Lung (tissue), 17 donors: ENCODE measurements at places on chromosomes 1 and 21.

GRCh38 chr1:199269241-199269640 lies 630.4 kb downstream of the PTPRC start:
- no peak for DNase-seq

GRCh38 chr1:21854090-21854750 lies 42.2 kb downstream of the LDLRAD2 start:
- no peak for DNase-seq

GRCh38 chr1:56550859-56551188 lies 28.5 kb downstream of the PLPP3 start:
- DNase-seq: no peak

DNA sequence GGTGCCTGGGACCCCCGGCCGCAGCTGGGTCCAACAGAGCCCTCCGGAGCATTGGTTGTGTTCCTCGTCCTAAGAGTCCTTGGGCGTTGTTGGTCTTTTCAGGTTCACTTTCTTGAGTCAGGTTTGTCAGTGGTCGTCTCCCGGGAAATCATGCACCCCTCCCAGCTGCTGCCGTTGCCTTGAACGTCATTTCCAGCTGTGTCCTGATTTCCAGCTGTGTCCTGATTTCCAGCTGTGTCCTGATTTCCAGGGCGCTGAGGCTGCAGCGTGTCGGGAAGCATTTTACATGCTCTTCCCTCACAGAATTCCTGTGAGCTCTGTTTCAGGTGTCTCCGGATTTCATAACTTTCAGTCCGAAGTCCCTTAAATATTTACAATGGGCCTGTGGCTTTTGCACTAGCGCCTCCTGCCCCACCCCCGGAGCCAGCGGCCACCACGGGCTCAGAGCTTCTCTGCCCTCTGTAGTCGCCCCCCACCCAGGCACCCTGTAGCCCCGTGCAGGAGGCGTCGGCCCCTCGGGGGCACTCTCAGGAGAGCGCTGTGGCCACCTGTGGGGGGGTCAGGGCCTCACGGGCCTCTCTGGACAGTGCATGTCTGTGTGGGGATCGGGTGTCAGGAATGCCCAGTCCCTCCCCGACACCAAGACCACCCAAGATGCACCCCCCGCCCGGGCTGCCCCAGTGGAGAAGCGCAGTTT lies 66.7 kb downstream of the COL18A1 start:
- DNase-seq: peak; percentile 79

DNA sequence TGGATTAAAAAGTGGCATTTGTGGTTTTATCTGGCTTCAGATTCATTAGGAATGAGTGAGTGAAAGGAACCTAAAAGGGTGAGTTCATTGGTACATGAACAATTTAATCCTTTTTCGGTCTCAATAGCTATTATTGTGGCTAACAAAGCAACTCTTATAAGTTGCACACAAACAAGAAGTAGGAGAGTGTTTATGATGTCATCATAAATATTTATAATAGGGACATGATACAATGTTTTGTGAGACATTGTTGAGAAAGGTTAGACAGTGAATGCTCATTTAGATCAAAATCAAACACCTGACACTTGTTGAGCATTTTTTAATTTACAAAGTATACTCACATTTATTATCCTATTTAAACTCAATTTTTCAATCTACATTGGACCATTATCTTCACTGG lies 363.4 kb downstream of the PDE4B start:
- DNase-seq: no peak

DNA sequence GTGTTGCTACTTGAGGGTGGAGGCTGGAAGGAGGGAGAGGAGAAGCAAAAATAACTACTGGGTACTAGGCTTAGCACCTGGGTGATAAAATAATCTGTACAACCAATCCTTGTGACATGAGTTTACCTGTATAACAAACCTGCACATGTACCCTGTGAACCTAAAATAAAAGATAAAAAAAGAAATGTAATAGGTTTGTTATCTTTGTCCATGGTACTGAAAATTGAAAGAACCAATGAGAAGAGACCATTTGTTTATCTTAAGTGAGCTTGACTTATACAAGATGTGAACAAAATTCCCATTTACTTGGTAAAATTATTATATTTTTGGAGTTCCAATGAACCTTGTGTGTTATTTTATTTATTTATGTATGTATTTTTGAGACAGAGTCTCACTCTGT lies 11.1 kb upstream of the USP25 start:
- no peak for DNase-seq

- peak; percentile 9 for DNase-seq
Measured at GRCh38 chr21:46005081-46005480, 23.5 kb downstream of the COL6A1 start.

- DNase-seq: no peak
Measured at GRCh38 chr1:119791377-119791776, 19.9 kb downstream of the REG4 start.

- DNase-seq: no peak
Measured at GRCh38 chr21:34715985-34716596, 47.3 kb downstream of the CLIC6 start.

DNA sequence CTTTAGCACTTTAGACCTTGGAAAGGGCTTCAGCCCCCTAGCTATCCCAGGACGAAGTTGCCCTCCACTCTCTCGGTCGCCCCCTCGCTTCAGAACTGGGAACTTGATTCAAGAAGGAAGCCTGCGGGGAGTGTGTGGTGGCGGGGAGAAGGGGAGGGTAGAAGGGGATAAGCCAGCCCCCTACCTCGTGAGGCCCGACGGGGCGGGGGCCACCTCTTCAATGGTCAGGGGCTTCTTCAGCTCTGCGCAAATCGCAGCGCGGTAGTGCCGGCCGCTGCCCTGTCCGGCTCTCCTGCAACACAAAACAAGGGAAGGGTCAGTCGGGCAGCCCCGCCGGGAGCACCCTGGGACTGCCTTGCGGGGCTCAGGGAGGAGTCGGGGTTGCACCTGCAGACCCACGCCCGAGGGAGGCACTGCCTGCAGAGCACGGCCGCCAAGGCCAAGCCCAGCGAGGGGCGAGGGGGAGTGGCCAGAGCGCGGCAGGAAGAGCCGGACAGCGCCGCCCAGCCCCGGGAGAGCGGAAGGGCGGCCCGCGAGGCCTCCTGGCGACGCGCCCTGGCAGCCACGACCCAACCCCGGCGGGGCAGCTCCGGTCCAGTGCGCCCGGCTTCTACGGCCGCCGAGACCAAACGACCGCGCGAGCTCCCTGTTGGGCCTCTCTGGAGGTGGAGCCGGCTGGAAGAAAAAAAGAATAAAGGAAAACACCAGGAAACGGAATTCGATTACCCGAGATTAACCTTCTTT lies 56.2 kb upstream of the RASAL2 start:
- DNase-seq: peak; percentile 84

DNA sequence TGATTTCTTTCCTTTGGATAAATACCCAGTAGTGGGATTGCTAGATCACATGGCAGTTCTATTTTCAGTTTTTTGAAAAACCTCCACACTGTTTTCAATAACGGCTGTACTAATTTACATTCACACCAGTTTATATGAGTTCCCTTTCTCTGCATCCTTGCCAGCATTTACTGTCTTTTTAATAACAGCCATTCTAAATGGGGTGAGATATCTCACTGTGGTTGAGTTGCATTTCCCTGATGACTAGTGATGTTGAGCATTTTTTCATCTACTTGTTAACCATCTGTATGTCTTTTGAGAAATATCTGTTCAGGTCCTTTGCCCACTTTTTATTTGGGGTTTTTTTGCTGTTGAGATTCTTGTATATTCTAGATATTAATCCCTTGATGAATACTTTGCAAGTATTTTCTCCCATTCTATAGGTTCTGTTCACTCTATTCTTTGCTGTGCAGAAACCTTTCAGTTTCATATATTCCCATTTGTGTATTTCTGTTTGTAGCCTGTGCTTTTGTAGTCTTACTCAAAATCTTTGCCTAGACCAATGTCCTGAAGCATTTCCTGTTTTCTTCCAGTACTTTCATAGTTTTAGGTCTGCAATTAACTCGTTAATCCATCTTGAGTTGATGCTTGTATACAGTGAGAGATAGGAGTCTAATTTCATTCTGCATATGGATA lies 7.3 kb downstream of the HENMT1 start:
- no peak for DNase-seq

GRCh38 chr1:99306644-99307043 lies 42.4 kb downstream of the PLPPR4 start:
- no peak for DNase-seq

DNA sequence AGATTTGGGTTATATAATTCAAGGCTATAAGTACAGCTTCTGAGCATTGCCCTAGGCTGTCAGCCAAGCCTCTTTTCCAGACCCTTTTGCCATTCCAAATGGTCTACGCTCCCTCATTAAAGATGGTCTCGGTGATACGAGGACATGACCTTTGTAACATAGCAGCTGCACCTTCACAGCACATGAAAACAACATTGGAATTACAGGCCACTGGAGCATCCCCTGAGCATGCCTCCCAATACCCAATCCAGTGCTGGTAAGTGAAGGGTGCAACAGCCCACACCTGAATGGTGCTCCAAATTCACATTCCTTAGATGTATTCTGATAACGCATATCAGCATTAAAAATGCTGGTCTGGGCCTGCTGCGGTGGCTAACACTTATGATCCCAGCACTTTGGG lies 20.1 kb upstream of the PTPRF start:
- no peak for DNase-seq

DNA sequence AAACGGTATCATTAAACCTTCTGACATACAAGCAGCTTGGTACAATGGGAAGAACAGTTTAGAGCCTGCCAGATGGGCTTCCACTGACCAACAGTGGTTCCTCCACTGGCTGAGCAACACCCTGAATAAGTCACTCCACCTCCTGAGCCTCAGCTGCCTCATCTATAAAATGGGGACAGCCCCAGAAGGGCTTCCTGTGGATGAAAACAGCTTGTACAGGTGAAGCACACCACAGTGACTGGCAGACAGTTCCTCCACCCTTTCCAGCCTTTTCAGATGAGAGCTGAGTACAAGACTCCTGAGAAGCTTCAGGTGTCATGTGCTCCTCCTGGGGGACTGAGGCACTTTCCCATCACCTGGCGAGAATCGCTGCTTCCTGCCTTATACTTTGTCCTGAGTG lies 2.1 kb downstream of the CAPZB start:
- no peak for DNase-seq

GRCh38 chr1:156489166-156489934 lies 11.2 kb downstream of the MEF2D start:
- DNase-seq: peak; percentile 49

- DNase-seq: no peak
Measured at GRCh38 chr1:195663549-195664280, 944.5 kb downstream of the KCNT2 start.

- no peak for DNase-seq
Measured at GRCh38 chr1:70874063-70874462, 173.6 kb downstream of the PTGER3 start.

GRCh38 chr1:151384584-151384983 lies 12.1 kb upstream of the SELENBP1 start:
- no peak for DNase-seq

- DNase-seq: no peak
Measured at GRCh38 chr1:164466001-164466421, 93.0 kb upstream of the PBX1 start.

DNA sequence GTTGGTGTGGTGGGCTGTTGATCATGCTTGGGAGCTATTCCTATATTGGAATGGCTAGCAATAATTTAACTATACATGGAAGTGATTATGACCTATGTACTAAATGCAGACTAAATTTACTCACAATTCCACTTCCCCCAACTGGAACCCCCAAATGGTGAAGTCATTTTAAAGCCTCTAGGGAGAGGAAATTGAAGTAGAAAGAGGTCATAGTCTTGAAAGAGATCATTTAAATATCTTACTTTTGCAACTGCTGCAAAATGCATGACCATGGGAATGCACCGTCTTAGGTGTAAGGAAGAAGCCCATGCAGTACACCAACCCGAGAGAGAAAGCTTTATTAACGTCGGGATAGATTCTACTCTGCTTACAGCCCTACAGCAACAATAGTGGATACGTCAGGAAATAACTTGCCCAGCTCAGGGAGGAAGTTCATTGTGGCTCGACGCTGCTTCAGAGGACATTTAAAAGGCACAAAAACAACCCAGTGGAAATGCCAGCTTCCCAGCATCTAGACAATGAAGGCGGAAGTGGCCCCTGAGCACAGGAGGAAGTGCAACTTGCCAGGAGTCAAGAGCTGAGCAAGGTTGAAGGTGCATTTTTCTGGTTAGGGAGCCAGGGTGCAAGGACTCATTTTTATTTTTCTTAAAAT lies 26.5 kb downstream of the CYYR1 start:
- DNase-seq: no peak

DNA sequence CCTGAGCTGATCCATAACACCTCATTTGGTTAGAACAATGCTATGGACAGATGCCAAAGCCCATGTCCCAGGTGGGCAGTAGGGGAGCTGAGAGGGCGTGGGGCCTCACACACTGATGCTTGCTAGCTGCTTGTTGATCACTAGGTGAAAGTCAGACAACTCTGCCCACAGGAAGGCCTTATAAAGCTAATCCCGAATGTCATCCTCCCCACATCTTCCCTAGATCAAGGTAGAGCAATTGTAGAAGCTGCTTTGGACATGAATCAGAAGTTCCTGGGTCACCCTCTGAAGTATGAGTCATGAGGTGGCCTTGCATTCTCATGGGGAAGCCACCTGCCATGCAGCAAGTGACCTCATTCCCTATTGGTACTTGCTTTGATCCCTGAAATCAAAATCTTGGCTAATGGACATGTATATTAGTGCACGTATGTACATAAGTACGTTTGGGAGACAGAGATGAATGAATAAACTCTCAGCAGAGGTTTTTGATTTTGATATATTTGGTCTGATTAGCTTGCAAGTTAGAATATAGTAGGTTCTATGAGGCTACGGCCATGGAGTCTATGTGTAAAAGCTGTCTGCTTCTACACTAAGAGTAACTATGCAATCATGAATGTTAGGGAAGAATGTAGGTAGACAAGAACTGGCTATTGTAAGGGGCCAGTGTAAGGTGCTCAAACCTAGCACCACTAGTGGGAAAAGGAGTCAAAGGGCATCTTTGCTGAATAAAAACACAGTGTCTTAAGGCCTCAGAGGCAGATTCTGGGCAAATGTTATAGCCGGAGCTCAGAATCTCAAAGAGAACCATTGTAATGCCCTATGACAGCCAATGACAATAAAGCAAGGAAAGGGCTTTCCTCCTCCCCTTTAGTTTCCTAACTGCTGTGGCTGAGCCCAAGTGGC lies 52.6 kb downstream of the ABCA4 start:
- no peak for DNase-seq

DNA sequence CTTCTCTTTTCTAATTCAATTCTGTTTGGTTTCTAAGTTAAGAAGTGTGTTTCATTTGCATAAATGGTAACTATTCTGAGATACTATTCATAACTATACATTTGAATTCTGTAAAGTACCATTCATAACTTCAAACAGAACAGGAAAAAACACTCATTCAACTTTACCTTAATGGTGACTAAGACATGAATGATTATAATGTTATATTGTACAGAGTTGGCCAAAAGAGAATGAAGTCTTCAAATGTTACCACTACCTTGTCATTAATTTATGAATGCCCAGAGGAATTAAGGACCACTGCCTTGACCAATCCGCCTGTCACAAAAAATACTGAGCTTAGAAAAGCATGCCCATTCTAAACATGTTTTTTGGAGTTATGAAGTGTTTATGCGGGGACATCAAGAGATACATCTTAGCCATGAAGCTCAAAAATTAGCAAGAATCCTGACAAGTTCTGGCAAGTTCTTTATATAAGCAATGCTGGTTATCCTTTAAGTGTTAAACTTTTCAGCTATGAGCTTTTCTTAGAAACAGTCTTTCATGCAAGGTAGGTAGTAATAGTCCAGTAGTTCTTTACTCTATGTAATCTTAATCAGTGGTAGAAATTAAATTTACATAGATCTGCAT lies 7.9 kb downstream of the WASF2 start:
- DNase-seq: no peak
